ENCODE measurements at places on chromosomes 2 and 18. TPM values are rescaled to one million over a fixed set of nuclear protein-coding genes. Genes with fewer than 3 reads are reported as not detected.

DNA sequence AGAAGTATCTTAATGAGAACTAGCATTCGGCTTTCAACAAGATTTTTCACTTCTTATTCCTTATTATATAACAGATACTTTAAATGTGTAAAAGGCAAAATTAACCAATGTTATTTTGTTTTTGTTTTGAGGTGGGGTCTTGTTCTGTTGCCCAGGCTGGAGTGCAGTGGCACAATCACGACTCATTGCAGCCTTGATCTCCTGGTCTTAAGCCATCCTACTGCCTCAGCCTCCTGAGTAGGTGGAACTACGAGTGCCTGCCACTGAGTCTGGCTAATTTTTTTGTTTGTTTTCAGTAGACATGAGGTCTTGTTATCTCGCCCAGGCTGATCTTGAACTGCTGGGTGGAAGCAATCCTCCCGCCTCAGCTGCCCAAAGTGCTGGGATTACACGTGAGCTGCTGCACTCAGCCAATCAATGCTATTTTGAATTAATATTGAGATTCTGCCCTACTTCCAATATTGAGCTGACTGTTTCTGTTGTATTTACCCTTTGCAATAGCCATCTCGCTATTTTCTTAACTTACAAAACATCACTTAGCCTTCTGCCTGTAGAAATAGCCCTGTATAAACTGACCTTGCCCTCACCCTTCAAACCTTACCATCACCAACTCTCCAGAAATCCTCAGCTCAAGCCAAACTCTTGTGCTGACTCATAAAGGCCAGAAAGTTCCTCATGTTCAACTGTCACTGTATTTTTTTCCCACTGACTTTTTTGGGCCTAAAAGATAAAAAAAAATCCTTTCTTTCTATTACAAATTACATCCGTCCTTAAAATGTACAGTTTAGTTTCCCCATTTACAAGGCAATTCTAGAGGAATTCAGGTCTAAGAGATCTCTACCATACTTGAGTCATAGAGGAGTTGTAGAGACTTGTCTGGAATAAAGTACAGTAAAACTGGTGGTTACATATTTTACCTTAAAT is 94.3 kb downstream of the OLA1 start:
- H3K4me1 ChIP-seq, result no peaks in the 10 kb centered on the region
- DNase-seq, result no peak
- no peak overlapping the region for H3K4me3 ChIP-seq
- no peaks in the 10 kb centered on the region for H3K36me3 ChIP-seq
- no peaks in the 10 kb centered on the region for H3K27me3 ChIP-seq
- H3K27ac ChIP-seq, result no peak overlapping the region

GRCh38 chr18:6205706-6206105 is 209.0 kb downstream of the L3MBTL4 start:
- peaks cover 11% of the 10 kb centered on the region for H3K4me1 ChIP-seq
- H3K27me3 ChIP-seq, result no peaks in the 10 kb centered on the region
- no peak for DNase-seq
- H3K36me3 ChIP-seq, result no peaks in the 10 kb centered on the region
- H3K27ac ChIP-seq, result no peak overlapping the region

DNA sequence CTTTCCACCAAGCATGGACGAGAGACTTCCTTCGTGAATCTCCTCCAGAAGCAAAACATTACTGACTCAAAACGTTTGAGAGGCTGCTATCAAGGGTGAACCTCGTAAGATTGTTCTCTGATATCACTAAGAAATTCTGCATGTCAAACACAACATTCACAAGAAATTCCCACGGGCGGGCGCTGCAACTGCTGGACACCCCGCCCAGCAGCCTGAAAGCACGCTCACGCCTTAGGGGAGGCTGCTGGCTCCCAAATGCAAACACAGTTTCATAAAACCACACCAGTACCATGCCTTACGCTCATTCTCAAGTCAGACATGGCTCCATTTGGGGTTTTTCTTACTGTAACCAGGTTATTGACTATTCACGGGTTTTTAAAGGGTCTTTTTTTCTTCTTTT is 39.0 kb downstream of the MBP start:
- no peaks in the 10 kb centered on the region for H3K27me3 ChIP-seq
- no peak for DNase-seq
- no peak overlapping the region for H3K4me3 ChIP-seq
- H3K27ac ChIP-seq, result no peak overlapping the region

MBD1 gene
- total RNA-seq, result 85.7 TPM

- H3K27me3 ChIP-seq, result no peaks in the 10 kb centered on the region
- H3K36me3 ChIP-seq, result no peaks in the 10 kb centered on the region
- no peak for DNase-seq
- no peak overlapping the region for H3K4me3 ChIP-seq
- H3K27ac ChIP-seq, result no peak overlapping the region
- H3K4me1 ChIP-seq, result no peaks in the 10 kb centered on the region
Measured at GRCh38 chr2:167361426-167361825, 473.1 kb downstream of the XIRP2 start.

DNA sequence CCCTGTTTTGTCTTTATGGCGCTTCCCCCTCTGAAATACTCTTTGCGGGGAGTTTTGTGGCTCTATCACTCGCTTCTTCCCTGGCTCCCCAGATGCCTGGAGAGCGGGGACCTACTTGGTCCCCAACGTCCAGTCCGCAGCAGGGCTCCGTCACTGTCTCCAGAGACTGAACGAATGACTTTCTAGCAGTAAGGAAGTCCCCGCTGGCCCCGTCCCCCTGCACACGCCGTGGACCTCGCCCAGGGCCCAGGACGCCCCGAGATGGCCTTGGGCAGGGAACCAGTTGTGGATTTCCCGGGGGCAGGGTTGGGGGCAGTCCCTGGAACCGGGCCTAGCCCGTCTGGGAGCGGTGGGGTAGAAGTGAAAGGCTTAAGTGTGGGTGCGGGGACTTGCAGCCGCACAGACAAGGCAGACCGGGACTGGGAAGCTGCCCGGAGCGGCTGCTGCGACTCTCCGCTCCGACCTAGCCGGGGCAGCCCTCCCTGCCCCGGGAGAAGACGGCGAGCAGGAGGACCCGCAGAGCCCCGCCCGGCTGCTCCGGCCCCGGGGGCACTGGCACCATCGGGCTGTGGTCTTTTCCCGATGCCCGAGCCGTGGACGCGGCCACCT is 821 bp upstream of the EPHA4 start:
- peak overlapping the region; percentile 81 for H3K27ac ChIP-seq
- peak overlapping the region; percentile 88 for H3K4me3 ChIP-seq
- peaks cover 29% of the 10 kb centered on the region for H3K4me1 ChIP-seq
- no peaks in the 10 kb centered on the region for H3K36me3 ChIP-seq
- DNase-seq, result no peak

GRCh38 chr18:36809590-36810381 is 19.0 kb downstream of the TPGS2 start:
- DNase-seq, result no peak
- peaks cover 20% of the 10 kb centered on the region for H3K4me1 ChIP-seq

Measured in vagina (tissue), 2 donors.